ENCODE measurements at places on chromosomes 6 and 20.

DNA sequence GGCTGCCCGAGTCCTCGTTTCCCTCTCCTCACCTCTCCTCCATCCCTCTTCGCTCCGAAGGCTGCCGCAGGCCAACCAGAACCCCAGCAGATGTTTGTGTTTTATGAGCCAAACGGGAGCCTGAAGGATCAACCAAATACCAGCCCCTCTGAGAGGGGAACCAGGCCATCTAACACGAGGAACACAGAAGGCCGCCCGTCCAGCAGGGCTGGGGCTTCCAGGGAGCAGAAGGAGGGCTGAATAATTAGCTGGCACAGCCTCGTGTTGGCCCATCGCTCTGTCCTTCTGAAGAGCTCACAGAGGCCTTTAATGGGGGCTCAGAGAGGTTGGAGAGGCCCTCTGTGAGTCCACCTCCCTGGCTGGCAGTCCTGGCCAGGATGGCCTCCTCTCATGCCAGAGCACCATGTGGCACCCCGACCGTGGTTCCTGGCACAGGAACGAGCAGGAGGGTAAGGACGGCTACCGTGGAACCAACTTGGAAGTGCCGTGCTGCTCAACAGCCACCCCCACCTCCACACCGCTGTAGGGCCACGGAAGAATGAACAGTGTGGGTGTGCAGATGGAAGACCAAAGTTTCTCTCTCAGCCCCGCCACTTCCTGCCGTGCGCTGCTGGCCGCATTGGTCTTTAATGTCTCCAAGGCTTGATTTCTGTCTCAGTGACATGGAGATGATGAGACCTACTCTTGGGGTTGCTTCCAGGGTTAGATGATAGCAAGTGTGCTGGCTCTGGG, 155.2 kb downstream of the SCML4 start:
- no peak for DNase-seq

- peak; percentile 92 for DNase-seq
Observed at GRCh38 chr6:43096451-43097097, 20.5 kb downstream of the PTK7 start.

GRCh38 chr6:132128424-132128823, 177.3 kb upstream of the CCN2 start:
- DNase-seq = no peak

DNA sequence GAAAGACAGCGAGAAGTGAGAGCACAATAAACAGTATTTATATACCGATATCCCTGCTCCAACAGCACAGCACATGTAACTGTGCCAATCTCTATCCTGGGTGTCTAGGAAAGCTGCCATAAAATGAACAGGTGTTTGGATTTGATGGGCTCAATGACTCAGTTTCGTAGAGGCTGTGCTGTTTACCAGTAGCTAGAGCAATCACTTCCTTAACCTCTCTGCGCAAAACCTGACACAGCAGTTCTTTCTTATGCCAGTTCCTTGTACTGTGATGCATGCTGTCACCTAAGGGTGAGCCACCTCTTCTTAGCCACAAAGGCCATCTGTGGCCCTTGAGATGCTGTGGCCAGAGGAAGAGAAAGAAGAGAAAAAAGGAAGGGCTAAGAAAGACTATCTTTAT, 59.3 kb downstream of the SHPRH start:
- no peak for DNase-seq

- no peak for DNase-seq
Observed at GRCh38 chr6:148973538-148974208, 226.8 kb downstream of the UST start.

- DNase-seq = no peak
Observed at GRCh38 chr6:136466777-136467176, 83.4 kb downstream of the MAP7 start.

- DNase-seq = no peak
Observed at GRCh38 chr6:157768863-157769551, 54.0 kb upstream of the SNX9 start.

DNA sequence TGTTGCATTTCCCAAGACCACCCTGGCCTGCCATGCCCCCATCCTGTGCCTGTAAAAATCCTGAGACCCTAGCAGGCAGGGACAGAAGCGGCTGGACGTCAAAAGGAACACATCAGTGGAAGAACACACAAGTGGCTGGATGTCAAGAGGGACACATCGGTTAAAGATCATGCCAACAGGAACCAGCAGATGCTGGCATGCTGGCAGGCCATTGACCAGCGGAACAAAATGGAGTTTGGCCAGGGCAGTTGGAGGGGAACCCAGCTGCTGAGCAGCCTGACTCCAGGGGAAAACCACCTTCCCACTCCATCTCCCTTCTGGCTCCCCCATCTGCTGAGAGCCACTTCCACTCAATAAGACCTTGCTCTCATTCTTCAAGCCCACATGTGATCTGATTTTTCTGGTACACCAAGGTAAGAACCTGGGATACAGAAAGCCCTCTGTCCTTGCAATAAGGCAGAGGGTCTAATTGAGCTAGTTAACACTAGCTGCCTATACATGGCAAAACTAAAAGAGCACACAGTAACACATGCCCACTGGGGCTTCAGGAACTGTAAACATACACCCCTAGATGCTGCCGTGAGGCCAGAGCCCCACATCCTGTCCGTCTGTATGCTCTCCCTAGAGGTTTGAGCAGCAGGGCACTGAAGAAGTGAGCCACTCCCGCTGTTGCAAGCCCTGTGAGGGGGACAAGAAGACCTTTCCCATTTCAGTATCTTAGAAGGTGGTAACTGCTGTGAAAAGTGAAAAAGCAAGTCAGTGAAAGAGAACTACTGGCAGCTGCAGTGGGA, 4.2 kb upstream of the TSBP1 start:
- DNase-seq = no peak

- DNase-seq = no peak
Observed at GRCh38 chr6:152232501-152233151, 404.5 kb downstream of the SYNE1 start.

DNA sequence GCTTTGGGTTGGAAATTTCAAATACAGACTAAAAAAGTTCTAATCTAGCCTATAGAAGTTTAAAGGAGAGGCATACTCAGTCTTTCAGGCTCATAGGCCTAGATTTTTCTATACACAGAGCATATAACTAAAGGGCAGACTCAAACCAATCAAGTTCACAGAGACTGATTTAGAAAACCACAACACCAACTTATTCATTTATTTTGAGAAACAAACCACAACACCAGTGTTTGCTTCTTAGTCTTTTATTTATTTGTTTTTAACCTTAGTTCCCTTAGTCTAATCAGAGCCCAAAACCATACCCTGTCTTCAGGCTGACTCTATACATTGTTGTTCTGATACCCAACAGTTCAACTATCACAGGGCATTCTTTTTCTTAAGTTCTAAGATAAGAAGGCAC, 103.7 kb downstream of the REV3L start:
- no peak for DNase-seq

GRCh38 chr6:122651604-122652003, 41.4 kb downstream of the PKIB start:
- no peak for DNase-seq

DNA sequence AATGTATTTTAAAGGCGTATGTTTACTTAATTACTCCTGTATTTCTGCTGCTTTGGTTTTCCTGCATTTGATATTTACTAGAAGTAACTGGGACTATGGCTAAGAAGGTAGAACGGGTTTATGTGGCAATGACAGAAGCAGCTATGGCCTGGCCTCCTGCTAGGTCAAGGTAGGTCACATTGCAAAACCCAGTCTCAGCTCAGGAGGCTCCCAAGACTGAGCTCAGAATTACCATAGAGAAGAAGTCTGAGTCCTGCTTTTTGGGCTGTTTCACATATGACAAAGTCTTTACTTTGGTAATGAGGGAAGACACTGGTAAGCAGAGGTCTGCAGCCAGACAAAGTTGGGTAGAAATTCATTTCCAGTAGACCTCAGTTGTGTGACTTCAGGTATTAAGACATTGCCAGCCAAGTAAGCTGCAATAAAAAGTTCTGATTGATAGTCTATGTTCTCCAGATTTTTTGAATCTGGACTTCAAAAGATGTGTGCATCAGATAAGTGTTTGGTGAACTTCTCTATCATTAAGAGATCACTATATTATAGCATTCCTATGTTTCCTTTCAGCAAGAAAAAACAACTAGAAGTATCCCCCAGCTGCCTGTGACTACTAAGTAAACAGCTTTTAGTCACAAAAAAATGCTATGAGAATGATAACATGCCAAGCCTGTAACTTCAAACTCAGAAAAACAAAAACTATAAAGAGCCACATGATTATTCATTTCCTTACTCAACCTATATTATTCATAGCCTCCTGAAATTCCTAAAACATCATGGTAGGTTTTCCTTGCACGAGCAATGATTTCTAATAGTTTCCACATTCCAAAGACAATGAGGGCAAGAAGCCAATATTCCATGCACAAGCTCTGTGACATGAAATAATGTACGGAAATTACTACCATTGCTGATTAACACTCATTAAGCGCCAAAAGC, 312.3 kb downstream of the HAO1 start:
- peak; percentile 2 for DNase-seq

- DNase-seq = no peak
Observed at GRCh38 chr6:142353690-142354089, 51.9 kb downstream of the ADGRG6 start.

- no peak for DNase-seq
Observed at GRCh38 chr6:137323860-137324259, 104.7 kb upstream of the IFNGR1 start.

DNA sequence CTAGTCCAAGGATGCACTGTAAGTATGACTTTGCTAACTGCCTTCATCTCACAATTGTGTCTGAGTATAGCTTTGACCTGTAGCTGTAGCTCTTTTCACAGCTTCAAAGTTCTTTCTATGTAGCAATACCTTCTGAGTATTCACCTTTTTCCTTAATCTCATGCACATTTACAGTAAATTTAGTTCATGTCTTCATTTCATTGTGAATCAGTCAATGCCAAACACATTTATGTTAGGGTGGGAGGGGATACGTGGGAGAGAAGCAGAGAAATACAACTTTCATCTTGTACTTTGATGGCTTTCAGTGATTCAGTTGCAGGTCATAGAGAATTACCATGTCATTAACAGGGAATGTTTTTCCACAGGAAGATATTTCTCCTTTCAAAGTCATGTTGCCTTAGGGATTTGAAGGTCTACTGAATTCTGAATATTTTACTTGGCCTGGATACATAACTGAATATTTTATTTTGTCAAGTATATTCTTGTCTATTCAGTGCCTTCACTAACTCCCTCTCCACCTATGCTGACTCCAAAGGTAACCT, 119.2 kb downstream of the TINAG start:
- DNase-seq = no peak

- no peak for DNase-seq
Observed at GRCh38 chr6:107805504-107805903, 18.6 kb downstream of the SCML4 start.

GRCh38 chr6:34585108-34585507, 29.0 kb upstream of the SPDEF start:
- DNase-seq = no peak

- DNase-seq = no peak
Observed at GRCh38 chr6:16316741-16317251, 78.4 kb downstream of the GMPR start.

GRCh38 chr6:159221486-159222170, 52.4 kb downstream of the FNDC1 start:
- DNase-seq = no peak

DNA sequence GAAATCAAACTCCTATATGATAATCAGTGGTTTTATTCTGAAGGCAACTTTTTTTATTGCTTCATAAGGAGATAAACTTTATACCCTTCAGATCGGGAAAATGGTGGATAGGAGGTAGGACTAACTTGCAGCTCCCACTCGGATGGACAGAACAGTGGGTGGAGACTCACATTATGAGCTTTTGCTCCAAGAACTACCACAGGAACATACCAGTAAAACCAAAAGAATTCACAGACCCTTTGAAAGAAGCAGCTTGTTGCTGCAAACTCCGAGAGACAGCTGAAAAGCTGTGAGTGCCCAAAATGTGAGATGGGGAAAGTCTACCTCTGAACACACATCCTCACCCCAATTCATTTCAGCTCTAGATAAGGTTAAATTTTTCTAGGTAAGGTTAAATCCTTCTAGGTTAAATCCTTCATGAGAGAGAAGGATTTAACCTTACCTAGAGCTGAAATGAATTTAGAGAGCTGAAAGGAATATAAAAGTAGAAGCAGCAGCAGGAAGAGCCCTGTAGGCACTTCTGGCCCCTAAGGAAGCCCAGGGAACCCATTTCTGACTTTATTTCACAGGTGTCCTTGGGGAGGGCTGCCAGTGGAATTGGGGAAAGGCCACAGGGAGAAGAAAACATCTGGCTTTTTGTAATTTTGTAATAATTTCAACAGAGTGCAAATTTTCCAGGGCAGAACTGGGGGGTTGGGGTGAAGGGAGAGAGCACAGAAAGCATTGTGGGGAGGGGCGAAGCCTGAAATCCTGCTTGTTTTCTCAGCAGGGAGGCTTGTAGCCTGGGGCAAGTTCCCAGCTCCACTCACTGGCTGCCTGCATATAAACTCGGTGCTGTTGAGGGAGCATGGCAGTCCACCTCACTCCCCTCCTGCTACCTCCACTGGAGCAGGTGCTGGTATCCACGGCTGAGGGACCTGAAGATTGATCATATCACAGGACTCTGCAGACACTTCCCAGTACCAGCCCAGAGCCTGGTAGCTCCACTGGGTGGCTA, 65.9 kb upstream of the HCRTR2 start:
- DNase-seq = no peak

DNA sequence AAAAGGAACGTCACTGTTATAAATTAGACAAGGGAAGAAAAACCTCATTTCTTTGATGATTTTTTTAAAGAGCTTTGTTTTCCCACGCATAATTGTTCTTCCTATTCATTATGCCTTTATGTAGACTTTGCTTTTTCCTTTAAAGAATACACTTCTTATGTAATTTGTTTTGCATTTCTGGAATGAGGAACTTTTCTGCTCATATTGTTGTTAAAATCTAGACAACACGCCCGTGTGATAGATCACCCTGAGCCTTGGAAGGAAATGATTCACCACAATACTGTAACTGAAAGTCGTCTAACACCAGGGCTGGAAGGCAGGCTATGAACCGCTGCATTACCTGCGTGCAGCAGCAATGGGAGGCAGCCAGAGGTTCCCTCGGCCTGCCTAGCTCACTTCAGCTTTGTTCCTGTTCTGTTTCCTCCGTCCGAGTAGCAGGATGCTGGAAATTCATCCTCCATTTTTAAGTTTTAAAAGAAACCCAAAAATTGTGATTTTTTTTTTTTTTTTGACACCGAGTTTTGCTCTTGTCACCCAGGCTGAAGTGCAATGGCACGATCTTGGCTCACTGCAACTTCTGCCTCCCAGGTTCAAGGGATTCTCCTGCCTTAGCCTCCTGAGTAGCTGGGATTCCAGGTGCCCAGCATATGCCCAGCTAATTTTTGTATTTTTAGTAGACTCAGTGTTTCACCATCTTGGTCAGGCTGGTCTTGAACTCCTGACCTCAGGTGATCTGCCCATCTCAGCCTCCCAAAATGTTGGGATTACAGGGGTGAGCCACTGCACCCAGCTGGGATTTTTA, 49.6 kb upstream of the ZNF217 start:
- DNase-seq = no peak

- DNase-seq = no peak
Observed at GRCh38 chr6:53035549-53036213, 29.5 kb upstream of the FBXO9 start.

Measured in AG09309 (cell line).